NT2/D1 (cell line): ENCODE measurements at places on chromosomes 4 and X.

GRCh38 chr4:164221631-164222030, 532.3 kb upstream of the SMIM31 start:
- DNase-seq, result no peak

GRCh38 chrX:10208953-10209352, 52.2 kb downstream of the CLCN4 start:
- DNase-seq, result no peak

GRCh38 chr4:174628191-174628590, 105.9 kb upstream of the HPGD start:
- DNase-seq, result no peak

- no peak for DNase-seq
Measured at GRCh38 chr4:53614591-53614990, 23.3 kb upstream of the LNX1 start.

- DNase-seq, result no peak
Measured at GRCh38 chr4:182937268-182938204, 20.4 kb upstream of the DCTD start.

- no peak for DNase-seq
Measured at GRCh38 chr4:51843309-51844152, 578 bp downstream of the DCUN1D4 start.

- no peak for DNase-seq
Measured at GRCh38 chr4:173013232-173013930, 155.2 kb upstream of the GALNT7 start.

DNA sequence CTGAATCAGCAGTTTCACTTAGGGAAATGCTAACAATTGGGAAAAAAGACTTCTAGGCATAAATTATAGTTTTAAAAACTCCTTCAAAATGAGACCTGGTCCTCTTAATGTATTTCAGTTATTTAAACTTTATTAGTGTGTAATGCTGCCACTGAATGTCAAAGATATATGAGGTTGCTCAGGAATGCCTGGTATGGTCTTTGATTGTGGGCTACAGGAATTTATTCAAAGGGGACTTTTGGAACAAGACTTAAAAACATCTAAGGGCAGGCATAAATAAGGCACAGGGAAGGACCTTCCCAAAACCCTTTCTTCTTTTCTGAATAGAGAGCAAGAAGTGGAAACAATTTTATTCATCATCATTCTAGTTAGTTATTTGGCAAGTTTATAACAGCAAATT, 439.1 kb downstream of the TLL1 start:
- no peak for DNase-seq

DNA sequence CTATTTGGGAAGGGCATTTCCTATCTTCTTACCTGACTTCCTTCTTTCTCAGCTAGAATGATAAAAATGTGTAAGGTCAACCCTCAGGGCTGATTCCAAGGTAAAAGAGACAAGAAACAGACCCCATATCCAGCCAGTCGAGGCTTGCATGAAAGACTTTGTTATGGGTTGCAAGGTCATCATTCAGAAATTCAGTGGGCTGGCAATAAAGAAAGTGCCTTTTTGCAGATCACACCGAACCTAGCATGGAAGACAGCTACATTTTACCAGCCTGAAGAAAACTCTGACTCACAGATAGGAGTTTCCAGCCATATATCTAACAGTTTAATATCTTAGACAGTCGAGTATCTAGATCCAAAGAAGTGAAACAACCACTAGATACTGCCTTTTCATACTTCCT, 87.4 kb downstream of the PDGFC start:
- DNase-seq, result no peak

DNA sequence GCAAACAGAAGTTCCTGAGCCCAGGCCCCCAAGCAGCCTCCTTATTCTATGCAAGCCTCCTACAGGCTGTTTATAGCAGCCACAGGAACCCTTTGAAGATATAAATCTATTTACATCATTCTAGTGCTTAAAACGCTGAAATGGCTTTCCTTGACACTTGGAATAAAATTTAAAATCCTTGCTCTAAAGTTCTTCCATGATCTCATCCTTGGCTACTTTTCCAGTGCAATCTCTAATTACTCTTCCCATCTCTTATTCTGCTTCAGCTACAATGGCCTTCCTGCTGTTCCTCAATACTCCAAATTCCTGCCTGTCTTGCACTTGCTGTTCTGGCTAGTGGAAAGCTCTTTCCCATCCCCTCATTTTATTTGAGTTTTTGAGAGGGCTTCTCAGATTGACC, 634.2 kb upstream of the NR3C2 start:
- no peak for DNase-seq

DNA sequence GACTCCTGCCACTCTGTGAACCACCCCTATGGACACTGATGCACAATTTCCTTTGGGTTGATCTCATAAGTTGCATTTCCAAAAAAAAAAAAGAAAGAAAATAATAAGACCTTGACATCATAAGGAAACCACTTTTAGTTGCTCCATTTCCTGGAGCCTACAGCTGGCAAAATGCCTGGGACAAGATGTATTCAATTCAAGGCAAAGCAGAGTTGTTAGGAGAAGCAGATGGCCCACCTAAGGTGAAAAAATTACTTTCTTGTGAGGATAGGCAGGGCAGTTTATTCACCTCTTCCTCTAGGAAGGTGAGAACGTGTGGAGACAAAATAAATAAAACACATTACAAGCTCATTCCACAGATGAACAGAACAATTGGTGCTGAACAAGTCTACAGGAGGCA, 14.1 kb upstream of the SCRG1 start:
- DNase-seq, result no peak
